ENCODE measurements at places on chromosomes 13 and 19.

DNA sequence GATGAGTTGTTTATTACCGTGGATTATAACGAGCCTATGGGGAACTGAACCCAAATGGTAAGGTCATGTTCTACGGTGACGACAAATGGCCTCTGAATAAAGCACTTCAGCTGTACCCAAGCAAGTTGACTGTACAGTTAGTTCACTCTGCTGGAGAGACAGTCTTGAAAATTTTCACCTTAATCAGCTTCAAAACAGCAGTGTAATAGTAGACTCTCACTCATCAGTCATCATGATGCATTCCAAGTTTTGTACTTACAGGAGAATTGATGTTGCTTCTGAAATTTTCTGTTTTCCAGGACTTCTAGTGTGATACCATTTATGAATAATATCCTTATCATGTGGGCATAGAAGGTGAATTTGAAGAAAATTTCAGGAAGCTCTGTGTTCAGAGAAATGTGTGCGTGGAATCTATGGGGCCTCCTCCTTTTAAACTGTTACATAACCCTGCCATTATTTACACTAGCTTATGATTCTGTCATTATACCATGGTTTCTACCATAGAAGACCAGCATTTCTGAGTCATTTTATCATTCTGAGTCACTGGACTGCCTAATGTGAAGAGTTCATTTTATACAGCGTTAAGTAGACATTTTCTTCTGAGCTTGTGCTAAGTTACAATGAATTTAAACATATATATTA lies 96.9 kb downstream of the WDFY2 start:
- DNase-seq: no peak

GRCh38 chr19:19131989-19132388 lies 6.3 kb downstream of the TMEM161A start:
- no peak for DNase-seq

GRCh38 chr19:6459262-6460098 lies at the start of gene SLC25A23:
TSS of gene SLC25A23 (minus strand) at chr19:6459792. CDS start at chr19:6459628, 164 bp downstream.
- DNase-seq: no peak

DNA sequence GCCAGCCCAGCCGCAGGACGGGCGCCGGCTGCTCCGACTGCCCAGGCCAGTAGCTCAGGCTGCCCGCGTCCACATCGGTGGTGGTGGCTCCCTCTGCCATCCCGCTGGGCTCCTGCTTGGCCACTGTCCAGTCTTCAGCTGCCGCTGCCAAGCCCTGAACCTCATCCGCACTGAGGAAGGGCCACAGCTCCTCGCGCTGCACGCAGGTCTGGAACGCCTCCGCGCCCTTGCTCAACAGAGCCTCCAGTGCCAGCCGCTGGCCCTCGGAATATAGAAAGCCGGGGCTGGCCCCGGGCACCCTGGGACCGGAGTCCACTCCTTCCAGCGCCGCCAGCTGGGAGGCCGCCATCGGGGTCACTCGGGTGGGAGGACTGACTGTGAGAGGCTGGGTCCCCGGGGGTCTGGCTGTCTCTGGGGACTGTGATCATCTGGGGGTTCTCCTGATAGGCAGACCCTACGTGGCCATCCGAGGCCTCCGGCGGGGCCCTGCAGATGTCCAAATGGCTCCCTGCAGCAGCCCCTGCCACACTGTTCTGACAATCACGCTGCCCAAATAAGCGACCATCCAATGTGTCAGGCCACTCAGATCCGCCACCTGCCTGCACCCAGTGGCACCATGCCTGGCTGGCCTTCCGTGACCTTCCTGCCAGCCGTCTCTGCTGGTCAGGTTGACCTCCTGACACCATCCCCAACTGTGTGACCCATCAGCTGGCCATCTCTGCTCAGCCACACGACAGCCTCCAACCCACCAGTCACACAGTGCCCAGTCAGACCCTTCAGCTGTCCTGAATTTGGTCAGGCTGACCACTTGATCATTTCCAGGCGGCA lies 1.6 kb downstream of the FAM83E start:
- no peak for DNase-seq
